Esophagus squamous epithelium (tissue), 5 donors: ENCODE measurements at places on chromosomes 6 and 20. TPM values are rescaled to one million over a fixed set of nuclear protein-coding genes. Genes with fewer than 3 reads are reported as not detected.

Gene LIN28B
- not detected for total RNA-seq

Gene HNF4A
- not detected for total RNA-seq

Gene LKAAEAR1
- not detected for total RNA-seq

Gene SLC22A2
- not detected for total RNA-seq

GRCh38 chr6:17022604-17023003 lies 79.2 kb upstream of the STMND1 start:
- no peaks in the 10 kb centered on the region for H3K36me3 ChIP-seq
- no peaks in the 10 kb centered on the region for H3K4me1 ChIP-seq

- H3K4me1 ChIP-seq: no peaks in the 10 kb centered on the region
- H3K36me3 ChIP-seq: no peaks in the 10 kb centered on the region
- H3K27ac ChIP-seq: no peak overlapping the region
- DNase-seq: no peak
- no peak overlapping the region for H3K4me3 ChIP-seq
Measured at GRCh38 chr6:105151644-105152043, 28.2 kb downstream of the POPDC3 start.

GRCh38 chr6:111173341-111173740 lies 86.0 kb downstream of the SLC16A10 start:
- no peak overlapping the region for H3K4me3 ChIP-seq
- no peaks in the 10 kb centered on the region for H3K27me3 ChIP-seq
- no peaks in the 10 kb centered on the region for H3K36me3 ChIP-seq
- no peak for DNase-seq
- H3K27ac ChIP-seq: no peak overlapping the region
